ENCODE measurements at places on chromosomes 4 and X. TPM values are rescaled to one million over a fixed set of nuclear protein-coding genes. Genes with fewer than 3 reads are reported as not detected.

The TCEAL7 gene
- polyA plus RNA-seq: 447 TPM

The NWD2 gene
- polyA plus RNA-seq: not detected

The SHISA3 gene
- polyA plus RNA-seq: 3.7 TPM

The GAGE12F gene
- not detected for polyA plus RNA-seq

The CLIC2 gene
- 3.6 TPM for polyA plus RNA-seq

Measured in forelimb muscle (tissue), 1 donor.